Fibroblast of skin of scalp (primary cell): ENCODE measurements at places on chromosomes 6 and 20.

- no peak for DNase-seq
Observed at GRCh38 chr6:33724102-33725023, 12.9 kb upstream of the UQCC2 start.

GRCh38 chr20:33065785-33066184 is 12.1 kb downstream of the BPIFB3 start:
- DNase-seq, result no peak

DNA sequence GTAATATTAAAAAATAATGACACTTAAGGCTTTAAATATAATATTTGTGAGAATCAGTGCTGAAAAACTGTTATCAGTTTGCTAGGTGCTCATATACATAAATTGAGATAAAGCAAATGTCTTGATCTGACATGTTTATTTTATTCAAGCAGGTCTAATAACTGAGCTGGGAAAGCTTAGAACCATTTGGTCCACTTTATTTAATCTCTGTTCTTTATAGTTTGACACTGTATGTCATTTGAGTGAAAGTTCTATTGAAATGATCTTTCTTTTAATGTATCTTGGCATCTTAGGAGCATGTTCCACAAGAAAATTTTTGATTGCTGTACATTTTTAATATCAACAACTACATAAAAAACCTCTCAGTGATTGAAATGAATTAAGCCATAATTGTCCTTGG is 772.0 kb upstream of the NRSN1 start:
- DNase-seq, result no peak

- no peak for DNase-seq
Observed at GRCh38 chr6:11675601-11676000, 103.0 kb downstream of the ADTRP start.

GRCh38 chr6:157982102-157982562 is 469 bp downstream of the SYNJ2 start:
- peak; percentile 36 for DNase-seq

GRCh38 chr6:141562186-141562811 is 570.4 kb upstream of the GJE1 start:
- peak; percentile 21 for DNase-seq

GRCh38 chr20:33862709-33863403 is 51.7 kb downstream of the CHMP4B start:
- peak; percentile 80 for DNase-seq

- DNase-seq, result peak; percentile 96
Observed at GRCh38 chr20:51631011-51631950, 88.8 kb upstream of the NFATC2 start.

- no peak for DNase-seq
Observed at GRCh38 chr20:46034039-46034438, 5.0 kb downstream of the SLC12A5 start.

DNA sequence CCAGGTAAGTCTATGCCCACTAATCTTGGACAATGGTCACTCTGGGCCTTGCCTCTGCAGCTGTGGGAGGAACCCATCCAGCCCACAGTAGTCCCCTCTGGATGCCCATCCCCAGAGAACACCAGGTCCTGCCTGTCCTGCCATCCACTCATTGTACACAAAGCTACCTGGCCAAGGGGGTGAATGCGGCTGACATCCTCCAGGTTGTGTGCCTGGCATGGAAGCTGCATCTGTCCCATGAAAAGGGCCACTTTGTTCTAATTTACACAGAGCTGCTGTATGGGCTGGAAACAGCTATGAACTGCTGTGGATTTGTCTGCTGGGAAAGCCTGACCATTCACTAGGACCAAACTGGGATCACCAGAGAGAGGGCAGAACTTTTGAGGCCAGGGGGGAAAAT is 324.8 kb downstream of the LRFN2 start:
- DNase-seq, result no peak

DNA sequence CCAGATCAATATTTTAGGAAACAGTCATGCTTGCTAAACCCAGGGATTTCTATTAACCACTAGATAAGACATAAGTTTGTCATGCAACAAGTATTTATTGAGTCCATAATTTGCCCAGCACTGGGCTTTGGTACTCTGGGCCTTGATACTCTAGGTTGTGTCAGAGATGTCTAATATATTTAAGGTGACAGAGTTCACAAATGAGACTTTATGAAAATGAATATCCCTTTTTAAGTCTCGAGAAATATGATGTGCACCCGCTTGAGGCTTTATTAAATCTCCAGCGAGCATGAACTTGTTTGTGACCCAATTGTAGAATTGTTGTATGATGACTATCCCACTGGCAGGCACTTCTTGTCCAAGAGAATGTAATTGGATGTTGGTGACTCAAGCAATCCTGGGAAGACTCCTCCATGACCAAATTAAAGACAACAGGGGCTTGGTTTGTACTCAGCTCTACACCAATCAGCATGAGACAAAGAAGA is 109.2 kb downstream of the ESR1 start:
- no peak for DNase-seq

DNA sequence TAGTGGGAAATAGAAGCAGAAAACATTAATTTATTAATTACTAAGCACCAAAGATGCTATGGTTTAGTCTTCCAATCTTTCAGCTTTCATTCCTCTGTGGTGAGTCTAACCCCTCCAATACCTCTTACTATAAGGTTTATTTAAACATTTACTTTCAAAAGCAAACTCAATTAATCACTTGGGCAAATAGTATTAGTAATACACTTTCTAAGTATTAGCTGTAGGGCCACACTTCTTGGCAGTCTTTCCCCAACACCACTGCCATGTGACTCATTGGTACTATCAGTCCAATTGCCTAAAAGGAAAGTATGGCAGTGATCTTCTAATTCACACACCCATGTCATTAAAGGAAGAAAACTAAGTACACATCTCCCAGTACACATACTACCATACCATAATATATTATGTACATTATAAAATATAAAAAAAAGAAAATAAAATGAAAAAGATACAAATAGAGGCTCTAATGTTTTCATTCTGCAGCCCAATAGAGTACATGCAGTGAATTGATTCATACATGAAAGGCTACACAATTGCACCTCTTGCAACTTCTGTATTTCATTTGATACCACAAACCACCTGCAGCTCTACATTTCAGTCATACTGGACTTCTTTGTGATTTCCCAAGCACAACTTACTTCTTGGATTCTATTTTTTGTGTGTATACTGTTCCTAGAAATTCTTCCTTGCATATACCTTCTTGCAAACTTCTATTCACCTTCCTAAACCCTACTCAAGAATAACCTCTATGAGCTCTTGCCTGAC is 218.6 kb downstream of the PKHD1 start:
- DNase-seq, result no peak

DNA sequence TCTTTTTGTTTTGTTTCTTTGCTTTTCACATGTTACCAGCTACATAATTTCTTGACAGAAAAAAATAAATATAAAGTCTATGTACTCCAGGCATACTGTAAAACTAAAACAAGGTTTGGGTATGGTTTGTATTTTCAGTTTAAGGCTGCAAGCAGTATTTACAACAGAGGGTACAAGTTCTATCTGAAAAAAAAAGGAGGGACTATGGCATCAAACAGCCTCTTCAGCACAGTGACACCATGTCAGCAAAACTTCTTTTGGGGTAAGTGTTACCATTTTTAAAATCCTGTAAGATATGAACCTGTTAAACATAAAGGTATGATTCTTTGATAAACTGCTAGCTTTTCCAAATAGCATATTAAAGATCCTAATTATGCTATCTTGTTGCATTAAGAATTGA is 393 bp downstream of the RUNX2 start:
- DNase-seq, result no peak

DNA sequence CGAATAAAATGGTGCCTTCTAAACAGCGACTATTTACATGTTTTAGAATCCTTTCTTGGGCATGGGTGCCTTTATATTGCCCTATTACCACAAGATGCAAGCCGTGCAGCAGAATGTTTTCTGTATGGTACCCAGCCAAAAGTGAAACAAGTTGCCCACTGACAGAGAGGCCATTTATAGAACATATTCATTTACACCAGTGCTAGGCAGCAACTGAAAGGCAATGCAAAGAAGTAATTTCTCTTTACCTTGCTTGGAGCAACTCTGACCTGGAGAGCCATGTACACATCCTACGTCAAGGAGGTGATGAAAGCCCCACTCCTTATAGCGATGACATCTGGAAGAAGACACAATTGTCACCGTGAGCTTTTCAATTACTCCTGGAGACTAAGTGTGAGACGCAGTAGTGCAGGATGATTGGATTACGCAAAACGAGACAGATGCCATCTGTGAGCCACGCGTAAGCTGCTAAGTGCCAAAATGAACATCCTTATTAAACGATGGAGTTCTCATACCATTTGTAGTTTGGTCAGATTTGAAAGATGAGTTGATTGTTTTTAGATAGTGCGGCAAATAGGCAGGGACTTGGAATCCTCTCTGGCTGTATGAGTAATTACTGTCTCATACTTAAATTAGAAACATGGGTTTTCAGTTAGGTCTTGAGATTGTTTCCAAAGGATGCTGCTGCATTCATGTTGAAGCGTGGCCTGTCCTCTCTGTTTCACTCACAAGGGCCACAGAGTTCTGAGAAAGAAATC is at the start of gene TMEM244:
TSS of gene TMEM244 (minus strand) at position 408 of the 758 bp plus-strand sequence. CDS start at position 281, 127 bp downstream.
- peak; percentile 80 for DNase-seq

GRCh38 chr6:18386298-18386976 is 713 bp upstream of the RNF144B start:
- DNase-seq, result peak; percentile 67

DNA sequence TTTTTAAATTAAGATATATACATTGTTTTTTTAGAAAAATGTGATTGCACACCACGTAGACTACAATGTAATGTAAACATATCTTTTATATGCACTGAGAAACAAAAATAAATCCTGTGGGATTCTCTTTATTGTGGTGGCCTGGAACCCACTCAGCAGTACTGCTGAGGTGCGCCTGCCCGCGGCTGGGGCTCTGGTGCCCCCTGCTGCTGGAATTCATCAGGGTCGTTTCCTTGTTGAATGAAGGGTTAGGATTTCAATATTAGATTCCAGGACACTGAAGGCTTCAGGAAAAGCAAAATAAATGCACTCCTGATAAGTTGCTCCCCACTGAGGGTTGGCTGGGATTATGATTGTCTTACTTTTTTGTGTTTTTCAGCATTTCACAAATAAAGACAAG is 175.8 kb upstream of the GGTLC1 start:
- DNase-seq, result peak; percentile 18

GRCh38 chr6:43947860-43948259 is 177.8 kb downstream of the VEGFA start:
- DNase-seq, result no peak

DNA sequence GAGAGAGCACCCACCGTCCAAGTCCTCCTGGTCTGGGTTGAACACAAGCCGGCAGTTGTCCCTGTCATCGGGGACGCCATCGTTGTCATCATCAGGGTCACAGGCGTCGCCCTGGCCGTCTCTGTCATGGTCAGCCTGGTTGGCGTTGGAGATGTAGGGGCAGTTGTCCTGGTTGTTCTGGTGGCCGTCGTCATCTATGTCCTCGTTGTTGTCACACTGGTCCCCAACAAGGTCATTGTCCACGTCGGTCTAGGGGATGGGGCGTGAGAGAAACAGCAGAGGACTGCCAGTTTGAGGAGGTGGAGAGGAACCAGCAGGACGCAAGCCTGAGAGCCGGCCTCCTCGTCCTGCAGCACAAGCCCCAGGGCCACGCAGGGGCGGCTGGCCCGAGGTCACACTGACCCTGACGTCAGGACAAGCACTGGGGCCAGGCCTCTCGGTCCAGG is 28.5 kb downstream of the THBS2 start:
- no peak for DNase-seq

DNA sequence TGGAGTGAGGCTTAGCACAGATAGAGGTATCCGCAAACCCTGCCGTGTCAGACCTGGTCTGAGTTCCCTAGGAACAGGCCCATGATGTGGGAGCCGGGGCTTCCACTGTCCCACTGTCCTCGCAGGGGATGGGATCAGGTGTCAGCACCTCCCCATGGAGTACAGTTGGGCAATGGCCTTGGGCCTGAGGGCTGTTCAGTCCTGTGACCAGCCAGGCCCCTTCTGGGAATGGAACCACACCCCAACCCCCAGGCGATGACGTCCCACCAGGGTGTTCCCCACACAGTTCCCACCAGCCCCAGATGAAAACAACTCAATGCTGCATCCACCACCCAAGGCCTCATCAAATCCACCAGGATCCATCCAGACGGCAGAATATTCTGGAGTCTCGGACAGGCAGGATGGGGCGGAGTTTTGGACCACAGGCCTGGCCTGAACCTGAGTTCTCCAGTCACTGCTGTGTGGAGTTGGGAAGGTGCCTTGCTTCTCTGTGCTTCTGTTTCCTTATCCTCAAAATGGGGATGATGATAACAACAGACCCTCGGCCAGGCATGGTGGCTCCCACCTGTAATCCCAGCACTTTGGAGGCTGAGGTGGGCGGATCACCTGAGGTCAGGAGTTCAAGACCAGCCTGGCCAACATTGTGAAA is 62.2 kb downstream of the UBE2V1 start:
- DNase-seq, result no peak

GRCh38 chr6:117907601-117908245 is 659 bp downstream of the SLC35F1 start:
- no peak for DNase-seq

GRCh38 chr20:7849675-7850074 is 90.6 kb downstream of the HAO1 start:
- DNase-seq, result no peak

DNA sequence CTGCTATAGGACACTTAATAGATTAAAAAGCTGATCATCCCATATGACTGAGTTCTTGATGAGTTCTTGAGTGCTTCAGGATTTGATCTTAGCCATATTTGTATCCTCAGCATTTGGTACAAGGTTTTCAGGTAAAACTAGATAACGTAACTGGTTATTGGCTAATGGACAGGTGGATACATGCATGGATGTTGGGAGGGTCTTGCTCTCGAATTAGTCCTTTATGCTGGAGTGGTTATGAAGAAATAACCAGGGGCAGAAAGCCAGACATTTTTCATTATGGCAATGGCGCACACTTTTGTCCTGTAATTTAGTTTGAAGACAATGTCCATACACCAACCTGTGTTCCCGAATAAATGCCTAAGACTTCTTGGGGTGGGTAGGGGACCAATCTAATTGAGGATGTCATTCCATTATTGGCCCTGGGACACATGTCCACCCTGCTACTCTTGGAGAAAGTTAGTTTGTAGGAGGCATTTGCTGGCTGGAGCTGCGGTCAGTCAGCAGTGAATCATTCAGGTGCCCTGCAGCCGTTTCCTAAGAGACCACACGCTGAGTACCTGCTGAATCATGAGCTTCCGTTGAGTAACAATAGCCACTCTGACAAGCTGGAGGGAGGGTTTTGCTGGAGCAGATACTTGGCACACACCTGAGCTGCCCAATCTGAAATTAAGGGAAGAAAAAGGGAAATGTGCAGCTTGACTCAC is 194.4 kb downstream of the FOXA2 start:
- DNase-seq, result no peak

DNA sequence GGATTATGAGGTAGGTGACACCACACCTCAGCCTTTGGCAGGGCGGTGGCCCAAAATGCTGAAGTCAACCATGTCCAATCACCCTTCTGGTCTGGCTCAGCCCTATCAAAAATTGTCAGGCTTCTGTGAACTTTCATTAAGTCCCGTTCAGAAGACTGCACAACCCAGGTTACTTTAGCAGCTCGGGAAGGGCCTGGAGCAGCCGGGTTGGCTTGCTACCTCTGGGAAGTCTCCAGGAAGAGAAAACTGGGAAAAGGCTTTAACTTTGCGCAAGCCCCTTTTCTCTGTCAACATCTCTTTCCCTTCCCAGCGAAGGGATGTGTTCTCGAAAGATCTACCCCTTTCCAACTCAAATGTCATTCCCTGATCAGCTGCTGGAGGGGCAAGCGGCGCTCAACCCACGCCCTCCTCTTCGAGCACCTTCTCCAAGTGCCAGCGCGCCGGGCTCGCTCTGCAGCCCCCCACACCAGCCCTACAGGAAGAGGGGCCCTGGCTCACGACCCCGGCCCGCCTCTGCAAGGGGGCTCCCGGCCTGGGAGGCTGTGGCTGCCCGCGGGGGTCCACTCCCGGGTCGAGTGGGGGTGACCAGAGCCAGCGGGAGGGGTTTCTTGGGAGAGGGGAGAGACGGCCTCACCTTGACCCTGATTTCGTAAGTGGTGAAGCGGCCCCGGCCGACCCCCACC is 573 bp downstream of the SNX3 start:
- peak; percentile 33 for DNase-seq
